Uterine smooth muscle cell (primary cell): ENCODE measurements at places on chromosomes 3 and 15. TPM values are rescaled to one million over a fixed set of nuclear protein-coding genes. Genes with fewer than 3 reads are reported as not detected.

The P2RY14 gene
- not detected in 2 replicates for total RNA-seq

The GOLIM4 gene
- total RNA-seq: 76.7 and 83.9 TPM in 2 replicates

The OR5K3 gene
- total RNA-seq: not detected in 2 replicates

The INSYN1 gene
- 0.11 and 0.50 TPM in 2 replicates for total RNA-seq

The VPS8 gene
- 72.8 and 104 TPM in 2 replicates for total RNA-seq

The MAGI1 gene
- total RNA-seq: 12.7 and 19.6 TPM in 2 replicates

The EOMES gene
- total RNA-seq: not detected in 2 replicates

The ZNF662 gene
- total RNA-seq: 1.9 and 2.4 TPM in 2 replicates

The CPN2 gene
- total RNA-seq: not detected in 2 replicates

The TCAIM gene
- total RNA-seq: 20.6 and 31.9 TPM in 2 replicates
